Osteoblast (primary cell): ENCODE measurements at places on chromosomes 12 and 14. TPM values are rescaled to one million over a fixed set of nuclear protein-coding genes. Genes with fewer than 3 reads are reported as not detected.

Gene KLHDC1
- 2.9 and 4.7 TPM in 2 replicates for total RNA-seq

Gene KCNJ8
- 5.1 and 9.1 TPM in 2 replicates for total RNA-seq

Gene OTX2
- total RNA-seq, result not detected in 2 replicates

Gene ALX1
- total RNA-seq, result not detected in 2 replicates

Gene KLRC4
- total RNA-seq, result not detected in 2 replicates

Gene GRIN2B
- not detected in 2 replicates for total RNA-seq

Gene ZNF641
- total RNA-seq, result 14.1 and 19.2 TPM in 2 replicates

Gene PTPN21
- 17.4 and 18.0 TPM in 2 replicates for total RNA-seq

Gene ZDHHC22
- total RNA-seq, result not detected in 2 replicates

DNA sequence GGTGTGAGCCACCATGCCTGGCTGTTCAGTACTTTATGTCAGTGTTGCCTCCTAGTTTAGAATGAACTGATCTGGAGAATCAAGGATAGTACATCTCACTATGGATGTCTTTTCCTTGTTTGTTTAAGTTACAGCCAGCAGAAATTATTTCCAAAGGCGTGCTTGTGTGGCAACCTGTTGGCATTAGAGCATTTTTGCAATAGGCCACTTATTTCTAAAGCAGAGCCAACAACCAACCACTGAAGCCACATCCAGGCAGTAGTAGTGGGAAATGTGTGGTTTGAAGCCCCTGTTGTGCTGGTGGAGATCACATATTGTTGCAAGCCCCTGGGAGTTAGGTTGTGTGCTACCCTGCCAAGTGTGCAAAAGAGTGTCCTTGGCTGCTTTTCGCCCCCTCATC lies 3.7 kb downstream of the ANO6 start:
- no peak overlapping the region for H3K27ac ChIP-seq
- no peak overlapping the region for H3K4me3 ChIP-seq
- DNase-seq, result no peak

- H3K27me3 ChIP-seq, result no peaks in the 10 kb centered on the region
- H3K27ac ChIP-seq, result no peak overlapping the region
- H3K4me3 ChIP-seq, result no peak overlapping the region
- peaks cover 34% of the 10 kb centered on the region for H3K36me3 ChIP-seq
- DNase-seq, result no peak
Measured at GRCh38 chr14:55641954-55642353, 61.9 kb downstream of the KTN1 start.

DNA sequence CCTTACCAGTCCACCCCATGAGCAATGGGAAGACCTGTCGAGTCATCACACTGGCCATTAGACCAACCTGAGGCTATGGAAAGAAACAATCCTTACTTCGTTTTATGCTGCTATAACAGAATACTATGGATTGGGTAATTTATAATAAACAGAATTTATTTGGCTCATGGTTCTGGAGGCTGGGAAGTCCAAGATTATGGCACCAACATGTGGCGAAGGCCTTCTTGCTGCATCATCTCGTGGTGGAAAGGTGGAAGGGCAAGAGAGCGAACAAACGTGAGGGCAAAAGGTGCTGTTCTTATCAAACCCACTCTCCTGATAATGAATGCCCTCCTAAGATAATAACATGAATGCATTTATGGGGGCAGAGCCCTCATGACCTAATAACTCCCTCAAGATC lies 9.6 kb upstream of the SPTB start:
- no peak overlapping the region for H3K27ac ChIP-seq
- H3K36me3 ChIP-seq, result no peaks in the 10 kb centered on the region
- peaks cover 38% of the 10 kb centered on the region for H3K27me3 ChIP-seq
- no peak overlapping the region for H3K4me3 ChIP-seq
- no peak for DNase-seq
- H3K4me1 ChIP-seq, result no peaks in the 10 kb centered on the region

DNA sequence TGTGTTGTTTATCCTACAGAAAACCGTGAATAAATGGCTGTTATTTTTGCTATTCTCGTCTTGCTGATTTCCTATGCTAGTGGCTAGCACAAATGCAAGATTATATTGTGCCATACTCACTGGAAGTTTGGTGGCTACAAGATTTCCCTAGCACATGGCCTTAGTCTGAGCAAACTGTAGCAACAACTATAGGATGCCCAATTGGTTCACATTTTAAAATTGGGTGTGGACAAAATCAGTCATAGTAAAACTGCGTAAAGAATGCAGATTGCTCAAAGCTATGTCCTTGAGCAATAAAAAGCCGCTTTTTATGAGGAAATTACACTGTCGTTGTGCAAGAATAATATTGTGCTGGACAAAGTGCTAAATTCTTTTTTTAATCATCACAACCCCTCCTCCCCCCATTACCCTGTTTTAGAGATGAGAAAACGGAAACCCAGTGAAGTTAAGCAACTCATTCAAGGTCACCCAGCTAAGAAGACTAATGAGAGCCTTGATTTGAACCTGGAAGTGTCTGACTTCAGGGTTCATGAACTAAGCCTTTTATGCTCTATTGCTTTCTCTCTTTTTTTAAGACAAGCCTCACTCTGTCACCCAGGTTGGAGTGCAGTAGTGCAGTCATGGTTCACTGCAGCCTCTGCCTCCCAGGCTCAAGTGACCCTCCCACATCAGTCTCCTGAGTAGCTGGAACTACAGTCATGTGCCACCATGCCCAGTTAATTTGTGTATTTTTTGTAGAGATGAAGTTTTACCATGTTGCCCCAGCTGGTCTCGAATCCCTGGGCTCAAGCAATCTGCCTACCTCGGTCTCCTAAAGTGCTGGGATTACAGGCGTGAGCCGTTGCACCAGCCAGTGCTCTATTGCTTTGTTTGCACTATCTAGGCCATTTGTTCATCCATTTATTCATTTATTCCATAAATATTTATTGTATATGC lies 73.6 kb downstream of the SRGAP1 start:
- DNase-seq, result peak; percentile 58
- H3K4me3 ChIP-seq, result peak overlapping the region; percentile 6
- no peaks in the 10 kb centered on the region for H3K36me3 ChIP-seq
- H3K27me3 ChIP-seq, result no peaks in the 10 kb centered on the region
- peak overlapping the region; percentile 98 for H3K27ac ChIP-seq
- H3K4me1 ChIP-seq, result peaks cover 62% of the 10 kb centered on the region

DNA sequence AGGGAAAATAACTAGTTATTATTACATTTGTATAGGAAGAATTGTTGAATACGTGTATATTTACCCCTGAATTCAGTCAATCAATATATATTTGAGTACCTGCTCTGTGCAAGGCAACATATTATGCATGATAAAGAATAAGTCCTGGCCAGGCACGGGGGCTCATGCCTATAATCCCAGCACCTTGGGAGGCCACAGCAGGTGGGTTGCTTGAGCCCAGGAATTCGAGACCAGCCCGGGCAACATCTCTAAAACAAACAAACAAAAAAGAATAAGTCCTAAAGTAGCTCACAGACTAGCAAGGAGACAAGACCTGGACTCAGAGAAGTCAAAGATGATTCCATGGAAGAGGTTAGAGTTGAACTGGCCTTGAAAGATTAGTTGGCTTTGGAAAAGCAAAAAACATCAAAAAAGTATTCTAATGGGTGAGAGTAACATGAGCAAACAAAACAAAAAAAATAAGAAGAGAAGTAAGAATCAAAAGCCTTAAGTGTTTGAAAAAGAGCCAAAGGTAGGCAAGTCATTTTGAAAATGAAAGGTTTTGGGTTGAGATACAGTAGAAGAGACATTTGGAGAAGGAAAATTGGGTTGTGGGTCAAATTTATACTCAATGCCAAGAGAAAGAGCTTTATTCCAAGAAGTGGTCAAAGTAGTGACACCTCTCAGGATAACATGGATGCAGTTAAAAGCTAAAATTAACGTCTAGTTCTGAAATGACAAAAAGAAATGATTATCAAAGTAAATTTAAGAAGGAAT lies 115.2 kb upstream of the BCAT1 start:
- H3K4me3 ChIP-seq, result no peak overlapping the region
- DNase-seq, result no peak
- peaks cover 15% of the 10 kb centered on the region for H3K27me3 ChIP-seq
- no peaks in the 10 kb centered on the region for H3K4me1 ChIP-seq

DNA sequence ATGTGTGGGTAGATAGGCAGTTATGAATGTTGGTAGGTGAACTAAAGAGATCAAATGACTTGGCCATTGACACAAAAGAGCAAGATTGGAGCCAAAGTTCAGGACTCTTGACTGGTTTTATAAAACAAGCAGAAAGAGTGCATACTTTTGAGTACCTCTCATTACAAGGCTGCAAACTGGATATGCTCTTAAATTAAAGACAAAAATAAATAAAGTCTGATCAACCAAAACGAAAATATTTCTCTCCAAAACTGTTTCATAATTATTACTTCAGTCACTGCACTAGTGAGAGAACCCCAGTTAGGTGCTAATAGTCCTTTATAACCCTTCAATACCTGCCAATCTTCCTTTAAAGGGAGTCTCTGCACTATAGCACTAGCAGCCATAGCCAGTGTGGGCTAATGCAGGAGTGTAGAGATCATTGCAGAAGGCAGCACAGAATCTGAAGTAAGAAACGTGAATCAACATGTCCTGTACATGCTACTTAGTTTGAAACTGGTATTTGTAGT lies 147.1 kb downstream of the FOXA1 start:
- DNase-seq, result no peak
- no peak overlapping the region for H3K4me3 ChIP-seq
- no peaks in the 10 kb centered on the region for H3K4me1 ChIP-seq
- no peaks in the 10 kb centered on the region for H3K36me3 ChIP-seq

DNA sequence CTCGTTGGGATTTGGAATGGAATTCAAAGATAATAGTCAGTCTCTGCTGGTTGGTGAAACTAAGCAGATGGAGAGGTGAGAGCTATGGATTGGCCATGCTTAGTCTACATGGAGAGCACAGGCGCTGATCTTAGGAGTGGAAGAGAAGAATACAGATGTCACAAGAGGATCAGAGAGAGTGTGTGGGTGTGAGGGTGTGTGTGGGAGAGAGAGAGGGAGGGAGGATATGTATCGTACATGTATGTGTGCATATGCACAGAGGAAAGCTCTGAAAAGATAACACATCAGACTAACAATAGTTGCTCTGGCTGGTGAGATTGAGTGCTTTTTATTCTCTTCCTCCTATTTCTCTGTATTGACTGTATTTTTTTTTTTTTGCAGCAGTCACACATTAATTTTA lies 686.2 kb upstream of the TBX3 start:
- no peak for DNase-seq
- no peaks in the 10 kb centered on the region for H3K4me1 ChIP-seq
- no peak overlapping the region for H3K4me3 ChIP-seq
- H3K36me3 ChIP-seq, result no peaks in the 10 kb centered on the region
- H3K27me3 ChIP-seq, result no peaks in the 10 kb centered on the region

GRCh38 chr12:132069336-132069985 lies 74.7 kb downstream of the DDX51 start:
- DNase-seq, result peak; percentile 76
- H3K4me1 ChIP-seq, result no peaks in the 10 kb centered on the region
- H3K27me3 ChIP-seq, result no peaks in the 10 kb centered on the region
- H3K36me3 ChIP-seq, result peaks cover 58% of the 10 kb centered on the region
- H3K4me3 ChIP-seq, result no peak overlapping the region
- no peak overlapping the region for H3K27ac ChIP-seq

DNA sequence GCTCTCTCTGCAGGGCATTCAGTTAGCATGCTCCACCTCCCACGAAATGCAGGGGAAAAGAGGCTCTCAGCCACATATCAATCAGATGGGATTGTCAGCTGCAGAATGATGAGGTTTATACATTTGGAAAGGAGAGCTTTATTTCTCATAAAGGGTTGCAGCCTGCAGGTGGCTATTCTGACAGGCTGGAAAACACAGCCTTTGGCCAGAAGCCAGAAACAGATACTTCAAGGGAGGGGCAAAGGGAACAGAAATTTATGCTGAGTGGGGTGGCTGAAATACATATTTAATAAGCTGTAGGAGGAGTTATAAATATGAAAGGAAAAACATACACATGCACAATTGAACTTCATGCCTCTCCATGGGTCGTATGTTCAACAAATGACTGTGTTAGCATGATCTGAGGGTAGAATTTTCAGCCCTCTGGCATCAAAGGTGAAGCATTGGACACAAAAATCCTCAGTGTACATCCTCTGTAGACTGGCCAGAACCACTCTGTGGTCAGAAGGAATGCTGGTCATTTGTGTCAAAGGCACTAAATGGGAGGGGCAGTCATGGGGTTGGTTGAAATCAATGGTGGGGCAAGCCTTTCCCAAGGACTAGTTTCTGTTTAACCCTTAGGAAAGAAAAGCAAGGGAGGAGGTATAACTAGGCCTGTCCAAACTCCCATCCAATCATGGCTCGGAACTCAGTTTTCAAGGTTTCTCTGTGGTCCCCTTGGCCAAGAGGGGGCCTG lies 62.4 kb downstream of the TMX1 start:
- no peak overlapping the region for H3K4me3 ChIP-seq
- peaks cover 25% of the 10 kb centered on the region for H3K4me1 ChIP-seq
- DNase-seq, result no peak
- no peaks in the 10 kb centered on the region for H3K27me3 ChIP-seq
- H3K36me3 ChIP-seq, result no peaks in the 10 kb centered on the region

- no peaks in the 10 kb centered on the region for H3K27me3 ChIP-seq
- no peak overlapping the region for H3K4me3 ChIP-seq
- H3K4me1 ChIP-seq, result peaks cover 3% of the 10 kb centered on the region
- DNase-seq, result no peak
Measured at GRCh38 chr14:63182968-63183367, 21.3 kb upstream of the RHOJ start.

- no peaks in the 10 kb centered on the region for H3K4me1 ChIP-seq
- no peak for DNase-seq
Measured at GRCh38 chr12:76836633-76837032, 42.2 kb downstream of the CSRP2 start.

DNA sequence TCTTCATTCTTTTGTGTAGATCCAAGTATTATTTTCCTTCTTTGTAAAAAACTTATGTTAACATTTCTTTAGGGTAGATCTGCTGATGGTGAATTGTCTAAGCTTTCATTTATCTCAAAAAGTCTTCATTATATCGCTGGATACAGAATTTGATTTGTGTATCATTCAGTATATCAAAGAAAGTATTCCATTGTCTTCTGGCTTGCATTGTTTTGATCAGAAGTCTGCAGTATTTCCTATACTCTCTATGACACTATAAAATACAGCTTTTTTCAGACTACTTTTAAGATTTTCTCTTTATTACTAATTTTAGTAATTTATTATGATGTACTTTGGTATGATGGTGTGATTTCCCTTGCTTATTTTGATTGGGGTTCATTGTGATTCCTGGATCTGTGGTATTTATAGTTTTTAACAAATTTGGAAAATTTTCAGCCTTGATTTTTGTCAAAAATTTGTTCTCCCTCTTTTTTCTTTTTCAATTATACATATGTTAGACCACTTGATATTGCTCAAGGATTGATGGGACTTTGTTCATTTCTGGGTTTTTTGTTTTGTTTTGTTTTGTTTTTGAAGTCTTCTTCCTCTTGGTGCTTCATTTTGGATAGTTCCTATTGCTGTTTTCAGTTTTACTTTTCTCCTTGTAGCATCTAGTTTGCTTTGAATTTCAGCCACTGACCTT lies 176.5 kb downstream of the ZFP36L1 start:
- H3K27ac ChIP-seq, result no peak overlapping the region
- H3K36me3 ChIP-seq, result no peaks in the 10 kb centered on the region
- DNase-seq, result no peak

- no peak overlapping the region for H3K4me3 ChIP-seq
- no peak overlapping the region for H3K27ac ChIP-seq
Measured at GRCh38 chr14:94771906-94772490, 2.1 kb upstream of the GSC start.

GRCh38 chr12:96878704-96879103 lies 28.4 kb upstream of the NEDD1 start:
- H3K27me3 ChIP-seq, result no peaks in the 10 kb centered on the region
- H3K4me3 ChIP-seq, result peak overlapping the region; percentile 17
- DNase-seq, result peak; percentile 68
- H3K27ac ChIP-seq, result peak overlapping the region; percentile 83
- peaks cover 39% of the 10 kb centered on the region for H3K4me1 ChIP-seq

- H3K27ac ChIP-seq, result no peak overlapping the region
- no peaks in the 10 kb centered on the region for H3K4me1 ChIP-seq
- H3K36me3 ChIP-seq, result no peaks in the 10 kb centered on the region
- H3K27me3 ChIP-seq, result peaks cover 32% of the 10 kb centered on the region
- no peak overlapping the region for H3K4me3 ChIP-seq
- no peak for DNase-seq
Measured at GRCh38 chr12:112852127-112852526, 54.6 kb upstream of the OAS1 start.
